ENCODE measurements at places on chromosomes 16 and 17.

- no peak for DNase-seq
Measured at GRCh38 chr16:73040735-73041402, 7.1 kb downstream of the ZFHX3 start.

GRCh38 chr16:55285586-55285985 lies 38.4 kb upstream of the IRX6 start:
- DNase-seq: no peak

DNA sequence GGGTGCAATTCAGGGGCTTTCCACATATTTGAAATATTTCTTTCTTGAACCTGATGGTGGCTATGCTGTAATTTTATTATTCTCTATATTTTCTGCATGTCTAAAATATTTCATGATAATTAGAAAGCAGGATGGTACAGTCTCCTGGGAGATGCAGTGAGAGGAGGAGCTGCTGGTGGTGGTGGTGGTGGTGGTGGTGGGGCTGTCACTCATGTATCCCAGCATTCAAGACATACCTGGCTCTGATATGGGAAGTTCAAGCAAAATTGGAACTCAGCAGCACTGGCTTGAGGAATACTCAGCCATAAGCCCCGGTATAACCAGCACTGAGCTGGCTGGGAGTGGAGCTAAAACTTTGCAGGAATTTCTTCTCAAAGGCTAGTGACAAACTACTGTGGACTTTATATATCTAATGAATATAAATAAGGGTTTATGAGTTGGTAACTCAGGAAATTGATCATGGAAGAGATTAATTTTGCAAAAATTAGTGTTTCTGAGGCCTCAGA lies 200.3 kb downstream of the PRKCB start:
- no peak for DNase-seq

DNA sequence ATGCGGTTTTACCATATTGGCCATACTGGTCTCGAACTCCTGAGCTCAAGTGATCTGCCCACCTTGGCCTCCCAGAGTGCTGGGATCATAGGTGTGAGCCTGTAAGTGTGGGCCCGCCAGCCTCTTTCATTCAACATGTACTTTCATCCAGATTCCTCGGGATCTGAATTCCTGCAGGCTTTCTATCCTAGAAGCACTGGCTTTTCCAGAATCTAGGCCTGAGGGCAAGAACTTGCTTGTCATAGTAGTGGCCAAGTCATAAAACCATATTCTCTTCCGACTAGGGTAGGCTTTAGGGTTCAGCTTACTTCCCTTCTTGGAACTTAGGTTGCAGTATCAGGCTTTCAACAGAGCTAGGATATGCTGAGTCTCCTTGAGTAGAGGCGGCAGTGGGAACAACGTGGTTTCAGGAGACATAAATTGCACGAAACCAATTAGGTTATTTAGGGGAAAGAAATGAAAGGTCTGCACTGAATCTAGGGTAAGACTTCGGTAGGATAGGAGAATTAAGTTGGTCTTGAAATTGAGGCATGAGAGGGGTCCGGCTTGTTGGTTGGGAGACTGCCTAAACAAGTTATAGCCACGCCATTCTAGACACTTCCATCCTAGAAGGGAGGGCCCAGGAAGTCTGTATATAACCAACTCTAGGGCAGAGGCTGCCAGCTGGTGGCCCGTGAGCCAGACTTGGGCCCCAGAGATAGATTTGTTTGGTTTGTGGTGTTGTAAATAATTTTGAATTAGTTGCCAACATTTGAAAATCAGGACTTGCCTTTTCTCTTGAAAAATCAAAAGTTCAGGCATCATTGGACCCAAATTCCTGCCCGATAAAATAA lies 15.6 kb downstream of the SLC7A6 start:
- no peak for DNase-seq

GRCh38 chr17:17545031-17545820 lies 46.3 kb downstream of the PEMT start:
- DNase-seq: no peak

GRCh38 chr17:81576621-81577277 lies 24.6 kb upstream of the FAAP100 start:
- no peak for DNase-seq

DNA sequence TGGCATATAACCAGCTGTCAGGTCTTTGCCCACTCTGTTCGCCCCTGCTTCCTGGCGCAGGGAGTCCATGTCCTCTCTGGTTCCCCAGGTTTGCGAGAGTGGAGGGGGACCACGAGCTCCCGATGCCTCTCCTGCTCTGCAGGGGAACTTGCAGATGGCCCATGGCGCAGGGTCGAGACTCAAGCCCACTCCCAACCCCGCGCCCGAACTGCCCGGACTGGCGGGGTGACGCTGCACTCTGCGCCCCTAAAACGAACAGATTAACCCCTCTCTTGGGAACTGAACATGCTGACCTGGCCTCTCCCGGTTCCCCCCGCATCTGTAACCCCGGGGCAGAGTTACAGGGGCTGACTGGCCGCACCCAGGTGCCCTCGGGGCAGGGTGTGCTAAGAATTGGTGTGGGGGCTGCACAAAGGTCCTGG lies 681 bp upstream of the PLA2G15 start:
- no peak for DNase-seq

DNA sequence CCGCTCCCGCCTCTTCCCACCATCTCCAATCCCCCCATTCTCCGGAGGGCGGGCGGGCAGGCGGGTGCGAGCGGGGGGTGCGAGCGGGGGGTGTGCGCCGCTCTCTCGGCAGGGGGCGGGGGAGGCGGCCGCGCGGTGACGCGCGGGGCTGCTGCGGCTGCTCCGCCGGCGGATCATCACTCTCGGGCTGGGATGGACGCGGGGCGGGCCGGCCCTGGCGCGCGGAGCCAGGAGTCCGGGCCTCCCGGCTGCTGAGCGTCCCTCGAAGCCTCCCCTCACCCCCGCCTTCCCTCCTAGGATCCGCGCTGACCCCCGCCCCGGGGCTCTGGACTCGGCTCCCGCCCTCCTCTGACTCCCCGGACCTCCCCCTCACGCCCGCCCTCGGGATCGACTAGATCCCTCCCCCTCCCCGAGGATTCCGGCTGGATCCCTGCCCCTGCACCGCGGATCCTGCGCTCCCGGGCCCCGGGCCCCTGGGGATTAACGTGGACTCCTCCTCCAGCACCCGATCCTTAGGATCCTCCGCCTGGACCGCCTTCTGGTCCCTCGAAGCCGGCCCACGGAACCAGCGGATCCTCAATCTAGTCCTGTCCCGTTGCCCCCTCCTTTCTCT lies 946 bp upstream of the TMEM256 start:
- DNase-seq: no peak

- DNase-seq: no peak
Measured at GRCh38 chr17:10022416-10022815, 117.3 kb upstream of the RCVRN start.

DNA sequence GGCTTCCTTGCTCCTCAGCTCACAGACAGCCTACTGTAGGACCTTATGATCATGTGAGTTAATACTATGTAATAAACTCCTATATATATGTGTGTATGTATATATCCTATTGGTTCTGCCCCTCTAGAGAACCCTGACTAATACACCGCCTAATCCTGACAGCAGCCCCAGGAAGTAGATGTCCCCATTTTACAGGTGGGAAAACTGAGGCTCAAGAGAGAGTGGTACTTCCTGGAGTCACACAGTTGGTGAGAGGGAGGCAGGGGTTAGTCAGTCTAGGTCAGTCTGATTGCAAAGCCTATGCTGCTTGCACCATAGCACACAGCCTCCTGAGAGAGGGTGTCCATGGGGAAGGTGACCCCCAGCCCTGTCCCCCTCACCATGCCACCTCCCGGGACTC lies 42.7 kb upstream of the C16orf82 start:
- no peak for DNase-seq

- no peak for DNase-seq
Measured at GRCh38 chr17:66378296-66378695, 75.9 kb downstream of the PRKCA start.

GRCh38 chr17:73058022-73058421 lies 34.5 kb downstream of the SLC39A11 start:
- DNase-seq: no peak

GRCh38 chr17:50565402-50566350 lies 5.2 kb downstream of the CACNA1G start:
- DNase-seq: no peak

DNA sequence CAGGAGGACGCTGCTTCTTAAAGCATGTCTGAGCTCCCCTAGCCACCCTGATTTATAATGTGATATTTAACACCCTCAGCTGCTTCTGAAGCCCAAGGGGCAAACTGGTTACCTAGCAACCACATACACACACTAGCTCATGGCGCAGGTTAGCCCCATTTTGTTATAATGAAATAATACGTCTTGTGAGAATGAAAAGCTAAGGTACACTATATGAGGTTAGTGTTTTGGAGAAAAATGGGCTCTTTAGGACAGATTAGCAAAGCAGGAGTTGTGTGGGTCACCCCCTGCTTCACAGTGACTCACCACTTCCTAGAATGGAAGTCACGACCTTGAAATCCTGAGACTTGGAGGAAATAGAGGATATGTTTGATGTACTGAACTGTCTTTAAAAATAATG lies 404.8 kb upstream of the HSBP1 start:
- no peak for DNase-seq

GRCh38 chr17:3803308-3803640 lies 2.3 kb upstream of the ITGAE start:
- DNase-seq: no peak

GRCh38 chr16:6113749-6114148 lies 1016.2 kb upstream of the EEF2KMT start:
- DNase-seq: no peak

DNA sequence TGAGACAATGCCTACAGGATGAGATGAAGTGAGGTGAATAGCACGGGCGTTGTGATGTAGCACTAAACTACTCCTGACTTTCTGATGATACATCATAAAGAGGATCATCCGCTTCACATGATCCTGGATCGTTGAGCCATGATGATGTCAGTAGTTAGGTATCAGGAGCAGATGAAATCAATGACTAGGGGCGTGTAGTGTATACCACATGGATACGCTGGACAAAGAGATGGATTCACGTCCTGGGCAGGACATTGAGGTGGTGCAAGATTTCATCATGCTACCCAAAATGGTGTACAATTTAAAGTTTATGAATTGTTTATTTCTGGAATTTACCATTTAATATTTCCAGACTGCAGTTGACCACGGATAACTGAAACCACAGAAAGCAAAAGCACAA lies 156.6 kb downstream of the ANKFN1 start:
- DNase-seq: no peak

GRCh38 chr17:50531428-50532025 lies 1.0 kb upstream of the EPN3 start:
- no peak for DNase-seq

DNA sequence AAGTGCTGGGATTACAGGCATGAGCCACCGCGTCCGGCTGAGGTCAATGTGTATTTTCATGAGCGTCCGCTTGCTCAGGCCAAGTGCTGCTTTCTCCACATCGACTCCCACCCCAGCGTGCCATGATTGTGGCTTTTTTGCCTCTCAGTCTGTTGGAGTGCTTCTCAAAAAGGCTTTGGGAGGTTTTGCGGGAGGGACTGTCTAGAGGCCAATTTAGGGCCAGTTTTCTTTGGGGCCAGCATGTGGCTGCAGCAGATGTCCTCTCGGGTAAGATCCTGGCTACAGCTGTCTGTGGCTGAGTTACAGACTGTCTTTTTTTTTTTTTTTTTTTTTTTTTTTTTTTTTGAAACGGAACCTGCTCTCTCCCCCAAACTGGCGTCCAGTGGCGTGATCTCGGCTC lies 6.5 kb downstream of the C16orf90 start:
- DNase-seq: no peak

DNA sequence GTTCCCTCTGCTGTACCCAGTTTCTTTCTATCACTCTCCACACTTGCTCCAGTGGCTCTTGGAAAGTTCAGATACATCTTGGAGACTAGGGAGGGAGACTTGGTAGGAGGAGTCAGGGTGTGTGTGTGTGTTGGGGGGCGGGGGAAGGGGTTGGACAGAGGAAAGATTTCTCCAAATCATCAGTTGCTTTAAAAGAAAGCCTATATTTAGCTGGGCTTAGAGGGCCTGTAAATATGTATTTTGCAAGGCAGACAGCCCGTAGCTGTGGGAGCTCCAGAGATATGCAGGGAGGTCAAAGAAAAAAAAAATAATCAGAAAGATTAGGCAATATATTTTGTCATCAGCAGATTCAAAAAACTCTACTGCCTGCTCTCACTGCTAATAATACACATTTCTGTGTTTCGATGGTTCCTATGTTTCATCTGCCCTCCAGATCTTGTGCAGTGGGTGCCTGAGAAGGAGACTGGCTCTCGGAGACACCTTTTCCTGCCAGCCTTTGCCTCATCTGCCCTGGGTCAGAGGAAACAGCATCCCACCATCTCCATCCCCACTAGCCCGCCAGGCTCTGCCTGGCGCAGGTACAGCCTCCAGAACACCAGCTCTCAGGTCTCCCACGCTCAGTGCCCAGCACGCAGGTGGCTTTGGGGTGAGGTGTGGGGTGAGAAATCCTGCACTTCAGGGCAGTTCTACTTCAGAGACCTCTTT lies 4.8 kb upstream of the PPP1R9B start:
- DNase-seq: no peak

DNA sequence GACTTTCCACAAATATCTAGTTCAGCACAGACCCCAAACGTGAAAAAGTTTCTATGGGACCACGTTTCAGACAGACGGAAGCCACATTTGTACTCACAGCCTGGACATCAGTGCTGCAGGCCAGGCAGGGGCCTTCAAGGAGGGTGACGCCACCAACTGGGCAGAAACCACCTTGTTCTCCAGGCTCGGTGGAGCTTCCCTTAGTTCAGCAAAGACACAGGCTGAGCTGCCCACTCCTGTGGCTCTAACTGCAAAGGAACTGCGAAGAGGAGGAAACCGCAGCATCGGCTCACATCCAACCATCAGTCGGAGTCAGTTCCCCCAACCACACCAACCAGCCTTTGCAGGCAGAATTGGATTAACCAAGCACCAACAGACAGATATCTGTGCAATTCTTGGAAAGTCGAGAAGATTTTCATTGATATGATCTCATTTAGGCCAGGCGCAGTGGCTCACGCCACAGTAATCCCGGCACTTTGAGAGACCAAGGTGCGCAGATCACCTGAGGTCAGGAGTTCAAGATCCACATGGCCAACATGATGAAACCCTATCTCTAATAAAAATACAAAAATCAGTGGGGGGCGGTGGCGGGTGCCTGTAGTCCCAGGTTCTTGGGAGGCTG lies 73.3 kb upstream of the CNEP1R1 start:
- DNase-seq: no peak

DNA sequence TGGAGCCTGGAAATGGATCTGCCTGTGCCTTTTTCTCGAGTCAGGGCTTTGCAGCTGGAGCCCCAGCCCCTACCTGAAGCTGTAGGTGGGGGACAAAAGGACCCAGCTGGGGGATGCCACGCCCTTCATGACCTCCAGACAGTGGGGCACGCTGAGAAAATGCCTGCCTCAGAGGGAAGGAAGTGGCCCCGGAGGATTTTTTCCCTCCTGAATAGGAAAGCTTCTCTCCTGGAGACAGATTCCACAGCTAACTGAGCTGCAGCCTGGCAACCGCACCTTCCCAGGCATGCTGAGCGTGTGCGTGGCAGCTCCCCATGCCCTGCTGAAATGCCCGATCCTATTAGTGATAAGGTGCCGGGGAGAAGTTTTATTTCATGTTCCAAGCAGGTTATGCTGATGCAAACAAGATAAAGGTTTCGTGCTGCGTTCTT lies 58.0 kb downstream of the AIPL1 start:
- no peak for DNase-seq

Measured in SK-N-MC (cell line).